ENCODE measurements at places on chromosomes 7 and 10.

GRCh38 chr7:29968683-29969395 lies 20.8 kb downstream of the SCRN1 start:
- no peak for DNase-seq

DNA sequence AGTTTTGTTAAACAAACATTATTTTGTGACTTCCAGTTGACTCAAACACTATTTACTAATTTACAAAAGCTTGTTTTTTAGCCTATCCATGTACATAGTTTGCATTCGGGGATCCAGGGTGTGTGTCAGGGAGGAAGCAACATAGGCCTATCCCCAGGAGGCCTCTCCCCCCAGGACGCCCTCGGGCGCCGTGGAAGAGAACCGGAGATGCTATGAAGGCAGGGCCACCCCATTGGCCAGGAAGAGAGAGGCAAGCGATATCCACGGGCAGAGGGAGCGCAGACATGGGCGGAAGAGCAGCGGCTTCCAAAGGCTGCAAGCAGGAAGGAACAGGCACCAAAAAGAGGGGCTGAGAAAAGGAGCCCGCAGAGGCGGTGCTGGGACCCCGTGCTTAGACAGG lies 38.3 kb upstream of the EGFR start:
- DNase-seq: no peak

GRCh38 chr7:1555046-1555812 lies 776 bp downstream of the TMEM184A start:
- no peak for DNase-seq

GRCh38 chr10:4199196-4199595 lies 414.2 kb upstream of the KLF6 start:
- DNase-seq: no peak

GRCh38 chr10:5890452-5890915 lies 441 bp downstream of the FBH1 start:
- no peak for DNase-seq

DNA sequence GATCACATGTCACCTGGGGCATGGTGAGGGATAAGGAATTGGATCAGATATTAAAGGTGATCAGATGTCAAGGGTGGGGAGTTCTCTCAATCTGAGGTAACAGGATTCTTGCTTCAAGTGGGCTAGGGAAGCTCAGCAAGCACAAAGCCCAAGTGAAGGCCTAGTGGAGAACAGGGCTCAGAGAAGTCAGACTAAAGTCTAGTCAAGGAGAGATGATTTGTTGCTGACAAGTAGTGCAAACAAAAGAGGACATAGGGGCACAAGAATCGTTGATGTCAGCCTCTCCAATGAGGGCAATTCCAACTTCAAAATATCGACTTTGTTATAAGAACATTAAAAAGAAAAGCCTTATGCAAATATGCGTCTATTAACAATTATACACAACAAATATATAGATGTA lies 852.8 kb upstream of the CELF2 start:
- no peak for DNase-seq

DNA sequence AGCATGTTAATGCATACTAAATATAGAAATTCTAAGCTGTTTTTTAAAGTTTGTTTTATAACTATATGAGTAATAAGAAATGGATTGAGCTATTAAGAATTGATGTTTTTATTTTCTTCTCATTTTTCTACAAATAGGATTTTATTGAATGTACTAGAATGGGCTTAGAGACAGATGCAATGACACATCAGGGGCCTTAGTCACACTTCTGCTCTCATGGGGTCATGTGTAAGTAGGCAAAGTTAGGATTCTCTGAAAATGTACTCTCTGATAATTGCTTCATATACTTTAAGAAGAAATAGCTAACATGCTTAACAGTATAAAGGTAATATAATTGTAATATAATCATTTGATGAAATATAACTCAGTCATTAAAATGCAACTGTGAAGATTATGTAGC lies 154.6 kb downstream of the ZNF438 start:
- DNase-seq: no peak

DNA sequence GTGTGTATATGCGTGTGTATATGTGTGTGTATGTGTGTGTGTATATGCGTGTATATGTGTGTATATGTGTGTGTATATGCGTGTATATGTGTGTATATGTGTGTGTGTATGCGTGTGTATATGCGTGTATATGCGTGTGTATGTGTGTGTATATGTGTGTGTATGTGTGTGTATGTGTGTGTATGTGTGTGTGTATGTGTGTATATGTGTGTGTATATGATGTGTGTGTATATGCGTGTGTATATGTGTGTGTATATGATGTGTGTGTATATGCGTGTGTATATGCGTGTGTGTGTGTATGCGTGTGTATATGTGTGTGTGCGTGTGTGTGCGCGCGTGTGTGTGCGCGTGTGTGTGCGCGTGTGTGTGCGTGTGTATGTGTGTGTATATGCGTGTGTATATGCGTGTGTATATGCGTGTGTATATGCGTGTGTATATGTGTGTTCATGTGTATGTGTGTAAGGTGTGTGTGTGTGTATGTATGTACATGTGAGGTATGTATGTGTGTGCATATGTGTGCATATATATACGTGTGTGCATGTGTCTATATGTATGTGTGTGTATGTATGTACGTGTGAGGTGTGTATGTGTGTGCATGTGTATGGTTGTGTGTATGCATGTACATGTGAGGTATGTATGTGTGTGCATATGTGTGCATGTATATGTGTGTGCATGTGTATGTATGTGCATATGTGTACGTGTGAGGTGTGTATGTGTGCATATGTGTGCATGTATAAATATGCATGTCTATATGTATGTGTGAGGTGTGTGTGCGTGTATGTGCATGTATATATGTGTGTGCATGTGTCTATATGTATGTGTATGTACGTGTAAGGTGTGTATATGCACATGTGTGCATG lies 6.0 kb downstream of the UCN3 start:
- DNase-seq: no peak

DNA sequence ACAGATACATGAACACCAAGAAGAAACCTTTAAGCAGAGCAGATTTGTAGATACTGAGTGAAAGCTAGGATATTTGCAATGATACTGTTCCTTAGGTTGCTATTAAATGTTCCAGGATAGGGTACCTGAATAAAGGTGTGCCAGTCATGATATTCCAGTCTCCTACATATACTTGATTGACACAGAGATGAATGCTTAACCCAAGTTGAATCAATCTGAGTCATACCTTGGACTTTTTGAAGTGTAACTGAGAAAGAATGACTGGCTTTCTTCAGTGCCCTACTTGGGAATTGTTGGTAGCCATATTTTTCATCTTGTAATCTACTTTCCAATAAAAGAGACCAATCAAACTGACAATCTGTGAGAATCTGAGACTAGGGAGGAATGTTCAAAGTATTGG lies 805.7 kb upstream of the GHITM start:
- no peak for DNase-seq

- DNase-seq: no peak
Observed at GRCh38 chr10:22258471-22258870, 40.7 kb upstream of the EBLN1 start.

DNA sequence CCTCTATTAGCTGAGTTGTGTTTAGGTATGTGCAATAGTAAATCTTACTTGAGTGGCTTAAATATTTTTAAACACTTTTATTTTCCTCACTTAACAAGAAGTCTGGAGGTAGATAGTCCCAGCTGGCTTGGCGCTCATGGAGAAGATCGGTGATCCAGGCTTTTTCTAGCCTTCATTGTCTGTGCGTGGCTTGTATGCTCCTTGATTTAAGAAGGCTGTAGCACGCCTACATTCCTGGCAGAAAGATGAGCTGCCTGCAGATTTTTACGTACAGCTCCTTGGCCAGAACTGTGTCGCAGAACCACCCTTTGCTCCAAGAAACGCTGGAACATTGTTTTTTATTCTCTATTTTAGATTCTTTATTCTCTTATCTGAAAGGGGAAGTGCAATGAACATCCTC lies 284.1 kb downstream of the KIF20B start:
- no peak for DNase-seq

- no peak for DNase-seq
Observed at GRCh38 chr7:24982917-24983316, 2.9 kb upstream of the OSBPL3 start.

DNA sequence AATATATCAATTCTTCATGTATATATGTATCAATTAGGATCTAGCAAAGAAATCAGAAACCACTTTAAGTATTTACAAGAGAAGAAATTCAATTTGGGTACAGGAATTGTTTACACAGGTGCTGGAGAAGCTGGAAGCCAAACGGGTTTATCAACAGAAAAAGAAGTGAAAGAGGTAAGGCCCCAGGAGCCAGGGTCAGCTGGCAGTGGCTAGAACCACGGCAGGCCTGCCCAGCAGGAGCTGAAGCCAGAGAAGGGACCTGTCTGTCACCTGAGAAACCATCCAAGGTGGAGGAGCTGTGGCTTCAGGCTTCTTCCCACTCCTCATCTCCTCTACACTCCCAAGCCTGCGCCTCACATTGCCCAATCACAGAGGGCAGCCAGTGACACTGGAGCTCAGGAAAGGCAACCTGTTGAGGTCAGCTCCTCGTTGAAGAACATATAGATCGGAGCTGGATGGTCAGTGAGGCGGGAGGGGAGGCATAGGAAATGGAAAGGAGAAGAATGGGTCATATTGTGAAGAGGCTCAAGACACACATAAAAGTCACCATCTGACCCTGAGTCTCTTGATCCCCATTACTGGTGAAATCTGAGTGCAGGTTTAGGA lies 182.6 kb downstream of the REEP3 start:
- no peak for DNase-seq

DNA sequence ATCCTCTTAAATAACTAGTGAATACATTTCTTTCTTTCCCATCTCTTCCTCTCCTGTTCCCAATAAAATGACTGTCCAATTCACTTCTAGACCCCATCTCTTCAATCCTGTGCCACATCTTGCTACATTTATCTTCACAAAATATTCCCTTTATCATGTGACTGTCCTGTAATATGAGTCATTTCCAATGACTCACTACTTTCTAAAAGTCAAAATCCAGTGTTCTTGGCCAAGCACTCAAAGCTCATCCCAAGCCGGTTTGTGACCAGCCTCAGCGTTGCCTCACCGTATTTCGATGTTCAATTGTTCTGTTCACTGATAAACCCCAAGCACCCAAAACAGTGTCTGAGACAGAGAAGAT lies 104.7 kb downstream of the PARD3 start:
- no peak for DNase-seq

DNA sequence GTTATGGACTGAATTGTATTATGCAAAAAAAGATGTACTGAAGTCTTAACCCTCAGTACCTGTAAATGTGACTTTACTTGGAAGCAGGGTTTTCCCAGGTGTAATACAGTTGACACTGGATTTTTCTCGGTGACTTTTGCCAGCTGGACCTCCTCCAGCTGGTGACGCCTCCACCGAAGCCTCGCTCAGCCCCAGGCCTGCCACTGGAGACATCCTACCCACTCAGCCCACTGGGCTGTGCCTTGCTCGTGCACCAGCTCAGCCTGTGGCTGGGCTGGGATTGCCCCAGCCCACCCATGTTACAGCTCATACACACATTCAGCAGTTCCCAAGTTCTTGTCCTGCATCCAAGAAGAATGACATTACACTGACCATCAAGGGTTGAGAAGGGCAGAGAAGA lies 42.4 kb upstream of the GPR22 start:
- DNase-seq: no peak

DNA sequence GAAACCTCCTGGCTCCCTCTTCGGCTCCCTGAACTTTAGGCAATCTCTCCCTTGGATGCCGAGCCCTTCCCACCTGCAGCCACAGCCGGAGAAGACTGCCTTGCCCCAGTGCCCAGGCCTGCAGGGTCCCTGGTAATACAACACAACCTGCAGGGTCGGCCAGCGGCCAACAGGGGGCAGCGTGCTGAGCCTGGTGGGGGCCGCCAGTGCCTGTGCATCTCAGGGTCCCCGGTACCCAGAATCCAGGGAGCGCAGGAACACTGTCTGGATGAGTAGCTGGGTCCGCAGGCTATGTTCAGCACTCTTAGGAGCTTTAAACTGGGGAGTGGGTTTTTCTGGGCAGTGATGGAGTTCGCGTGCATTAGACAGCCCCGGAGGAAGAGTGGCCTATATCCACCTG lies 17.5 kb upstream of the C10orf71 start:
- no peak for DNase-seq

GRCh38 chr7:83150310-83150709 lies 12.4 kb downstream of the PCLO start:
- no peak for DNase-seq

DNA sequence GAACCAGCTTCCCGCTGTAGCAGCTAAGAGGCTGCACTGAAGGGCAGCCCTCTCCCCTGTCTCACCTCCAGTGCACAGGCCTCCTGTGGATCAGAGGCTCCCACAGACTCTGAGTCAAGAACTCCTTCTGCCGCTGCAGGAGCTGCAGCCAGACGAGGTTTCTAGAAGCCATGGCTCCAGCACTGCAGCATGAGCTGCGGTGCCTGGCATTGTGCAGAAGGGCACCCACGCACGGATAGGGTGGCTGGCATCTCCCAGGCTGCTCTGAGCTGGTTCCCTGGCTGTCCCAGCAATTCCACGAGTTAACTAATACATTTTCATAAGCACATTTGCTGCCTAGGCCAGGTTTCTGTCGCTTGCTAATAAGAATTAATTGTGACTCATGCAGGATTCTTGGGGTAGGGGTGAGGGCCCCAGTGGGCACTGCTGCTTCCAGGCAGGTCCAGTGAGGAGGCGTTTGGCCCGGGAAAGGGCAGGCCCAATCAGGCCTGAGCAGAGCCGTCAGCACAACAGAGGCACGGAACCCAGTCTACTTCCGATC lies 594.2 kb downstream of the DNAJB6 start:
- DNase-seq: no peak

GRCh38 chr7:105268511-105269392 lies 120.0 kb downstream of the SRPK2 start:
- no peak for DNase-seq

- DNase-seq: no peak
Observed at GRCh38 chr7:5514440-5515035, 90.9 kb upstream of the TNRC18 start.

GRCh38 chr7:32039000-32039756 lies 31.0 kb downstream of the PDE1C start:
- DNase-seq: no peak

DNA sequence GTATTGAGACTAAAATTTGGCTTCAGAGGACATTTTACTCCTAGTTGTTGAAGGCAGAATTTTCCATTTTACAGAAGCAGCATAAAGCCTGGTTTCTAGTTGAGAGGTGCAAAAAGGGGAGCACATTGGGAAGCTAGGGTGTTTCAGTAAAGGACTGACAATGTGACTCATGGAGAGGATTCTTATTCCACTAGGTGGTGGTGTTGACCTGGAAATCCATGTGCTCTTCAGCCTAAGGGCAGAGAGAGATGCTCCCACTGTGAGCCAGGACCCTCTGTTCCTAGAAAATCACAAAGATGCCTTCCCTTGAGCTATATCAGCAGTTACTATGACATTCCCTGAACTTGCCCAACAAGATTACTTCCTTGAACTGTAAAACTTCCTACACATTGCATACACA lies 687.8 kb downstream of the IPMK start:
- DNase-seq: no peak

GRCh38 chr10:44397476-44398225 lies 12.8 kb upstream of the CXCL12 start:
- DNase-seq: no peak

All from HCT116 (cell line).